ENCODE measurements at places on chromosomes 6 and 20.

- DNase-seq, result no peak
These were observed 181.3 kb upstream of the KCNG1 start for GRCh38 chr20:51204051-51204715.

GRCh38 chr6:25173951-25174474 lies 105.2 kb upstream of the CARMIL1 start:
- DNase-seq, result peak; percentile 3

DNA sequence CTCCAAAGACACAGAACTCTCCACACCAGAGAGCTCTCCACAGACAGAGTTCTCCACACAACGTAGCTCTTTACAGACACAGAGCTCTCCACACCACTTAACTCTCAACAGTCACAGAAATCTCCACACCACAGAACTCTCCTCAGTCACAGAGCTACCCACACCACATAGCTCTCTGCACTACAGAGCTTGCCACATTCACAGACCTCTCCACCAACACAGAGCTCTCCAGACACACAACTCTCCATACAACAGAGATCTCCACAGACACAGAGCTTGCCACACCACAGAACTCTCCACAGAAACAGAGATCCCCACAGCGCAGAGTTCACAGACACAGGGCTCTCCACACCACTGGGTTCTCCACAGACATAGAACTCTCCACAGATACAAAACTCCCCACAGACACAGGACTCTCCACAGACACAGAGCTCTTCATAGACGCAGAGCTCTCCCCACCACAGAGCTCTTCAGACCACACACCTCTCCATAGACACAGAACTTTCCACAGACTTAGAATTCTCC lies 52.5 kb downstream of the ERMARD start:
- DNase-seq, result no peak

DNA sequence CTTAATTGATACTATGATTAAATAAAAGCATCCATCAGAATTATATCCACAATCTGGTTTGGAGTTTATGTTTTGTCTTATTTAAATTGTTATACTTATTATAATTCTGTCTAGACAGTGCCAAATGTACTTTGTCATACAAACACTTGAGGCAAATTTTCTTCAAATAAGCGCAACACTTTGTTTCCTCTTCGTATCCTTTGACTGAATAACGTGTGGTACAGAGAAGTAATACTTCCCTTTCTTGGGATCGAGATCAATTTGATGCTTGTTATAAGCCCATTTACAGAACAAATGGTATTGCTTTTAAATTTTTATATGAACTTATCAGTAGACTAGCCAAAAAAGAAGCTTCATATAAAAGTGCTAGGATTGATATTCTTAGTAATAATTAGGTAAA lies 111.0 kb downstream of the ATG5 start:
- no peak for DNase-seq

DNA sequence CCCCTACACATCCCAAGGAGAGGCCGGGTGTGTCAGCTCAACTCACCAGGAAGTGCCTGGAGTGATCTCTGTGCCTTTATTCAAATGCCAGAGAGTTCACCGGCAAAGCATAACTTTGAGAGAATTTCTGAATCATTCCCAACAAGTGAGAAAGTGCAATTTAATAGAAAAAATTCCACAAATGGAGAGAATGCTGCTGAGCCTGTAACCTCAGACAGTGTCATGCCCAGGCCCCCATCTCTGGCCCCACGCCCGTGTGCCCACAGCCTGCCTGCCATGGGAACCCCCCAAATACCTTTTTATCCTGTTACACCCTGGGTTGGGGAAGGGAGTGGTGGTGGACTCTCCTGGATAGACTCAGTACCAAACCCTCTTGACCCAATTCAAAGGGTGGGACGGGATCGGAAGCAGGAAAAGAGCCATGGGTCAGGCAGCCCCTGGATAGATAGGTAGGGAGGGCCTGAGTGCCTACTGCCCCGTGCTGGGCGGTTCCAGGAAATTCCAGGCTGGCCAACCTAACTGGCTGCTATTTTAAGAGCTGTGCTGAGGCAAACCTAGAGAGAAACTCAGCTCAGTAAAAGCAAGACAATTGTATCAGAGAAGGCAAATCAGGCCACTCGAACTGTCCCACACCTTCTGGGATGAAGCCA lies 179.0 kb upstream of the FOXA2 start:
- no peak for DNase-seq

DNA sequence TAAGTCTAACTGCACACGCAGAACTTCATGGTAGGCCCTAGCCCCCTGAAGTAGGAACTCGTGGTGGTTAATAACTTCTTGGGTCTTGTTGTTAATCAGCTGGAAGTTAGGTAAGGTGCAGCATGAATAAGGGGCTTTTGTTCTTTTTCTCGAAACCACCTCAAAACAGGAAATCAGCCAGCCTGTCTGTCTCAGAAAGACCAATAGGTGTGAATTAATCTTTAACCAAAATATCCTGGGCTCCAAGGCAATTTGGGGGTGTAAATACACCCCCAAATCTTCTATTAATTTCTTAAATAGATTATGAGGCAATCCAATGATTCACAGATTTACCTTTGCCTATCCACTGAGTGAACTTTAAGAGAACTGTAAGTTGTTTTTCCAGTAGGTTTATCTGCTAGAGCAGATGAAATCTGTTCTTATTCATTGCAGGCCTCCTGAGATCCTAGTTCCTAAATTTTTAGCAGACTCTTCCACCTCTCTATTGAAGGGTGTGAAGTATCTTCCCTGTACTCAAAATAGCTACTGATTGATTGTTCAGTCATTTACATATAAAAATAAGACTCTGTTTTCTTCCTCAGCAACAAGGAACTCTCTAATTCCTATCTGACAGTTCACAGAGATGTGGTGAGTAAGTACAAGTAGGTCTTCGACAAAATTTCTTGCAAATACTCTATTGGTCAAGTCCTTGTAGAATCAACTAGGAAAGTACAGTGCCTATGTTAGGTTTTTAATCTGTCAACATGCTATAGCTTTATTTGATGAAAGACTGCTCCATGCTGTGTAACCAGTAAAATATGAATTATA lies 427.1 kb upstream of the NOX3 start:
- no peak for DNase-seq

Measured in NCI-H1694 treated with DMSO at 0.1 percent for 48 hours (cell line).